ENCODE measurements at places on chromosomes 12 and 14.
A peak's percentile ranks its signal among the peaks of the same experiment; 100 is the strongest.

DNA sequence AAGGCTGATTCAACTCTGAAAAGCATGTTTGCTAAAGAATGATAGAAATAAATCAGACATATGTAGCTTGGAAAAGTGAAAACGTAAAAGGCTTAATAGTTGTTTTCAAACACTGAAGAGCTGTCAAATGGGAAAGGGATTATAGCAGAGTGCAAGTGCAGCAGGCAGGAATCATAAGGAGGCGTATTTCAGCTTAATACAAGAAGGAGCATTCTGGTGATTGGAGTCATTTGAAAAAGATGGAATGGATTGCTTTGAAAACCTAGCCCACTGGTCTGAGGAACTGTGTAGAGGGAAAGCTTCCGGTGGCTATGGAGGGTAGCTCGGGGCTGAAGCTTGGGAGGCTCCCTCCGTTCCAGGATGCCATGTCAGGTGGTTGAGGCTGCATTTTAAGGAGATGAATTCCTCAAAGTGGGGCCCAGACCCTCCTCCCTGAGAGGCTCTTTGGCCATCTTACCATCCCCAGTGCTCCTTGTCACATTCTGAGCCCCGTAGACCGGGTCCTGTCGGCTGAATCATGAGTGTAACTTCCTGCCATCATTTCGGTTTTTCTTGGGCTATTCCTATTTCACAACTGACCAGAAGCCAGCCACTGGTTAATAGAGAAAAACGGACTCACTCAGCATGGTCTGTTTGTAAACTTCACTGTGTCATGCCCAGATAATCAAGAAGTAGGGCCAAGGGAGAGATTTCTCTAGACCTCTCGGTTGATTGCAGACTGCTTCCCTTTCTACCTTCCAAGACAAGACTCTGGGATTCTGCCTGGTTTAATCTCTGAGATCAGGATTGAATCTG, 6.5 kb downstream of the WNT5B start:
- DNase-seq: no peak

DNA sequence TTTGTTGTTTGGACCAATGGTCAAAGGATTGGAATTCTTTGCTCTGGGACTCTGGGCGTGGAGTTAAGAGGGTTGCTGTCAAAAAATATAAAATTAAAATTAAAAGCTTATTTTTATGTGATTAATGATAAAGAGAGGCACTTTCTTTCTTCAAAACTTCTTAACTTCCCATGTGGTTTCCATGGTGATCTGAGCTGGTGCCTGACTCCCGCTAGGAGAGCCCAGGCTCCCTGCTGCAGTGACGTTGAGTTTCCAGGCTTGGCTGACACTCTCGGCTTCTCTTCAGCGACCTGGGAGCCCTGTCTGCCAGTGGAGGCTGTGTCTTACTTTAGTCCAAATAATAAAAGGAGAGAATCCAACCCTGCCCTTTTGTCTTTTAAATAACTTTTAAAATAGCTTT, 84.4 kb downstream of the GALC start:
- DNase-seq: no peak

- no peak for DNase-seq
Observed at GRCh38 chr14:24609655-24610344, at the start of gene GZMH. TSS of gene GZMH (minus strand) at chr14:24609685. CDS start at chr14:24609613, 72 bp downstream.

GRCh38 chr12:46218322-46219095, 50.3 kb downstream of the SLC38A1 start:
- DNase-seq: no peak

DNA sequence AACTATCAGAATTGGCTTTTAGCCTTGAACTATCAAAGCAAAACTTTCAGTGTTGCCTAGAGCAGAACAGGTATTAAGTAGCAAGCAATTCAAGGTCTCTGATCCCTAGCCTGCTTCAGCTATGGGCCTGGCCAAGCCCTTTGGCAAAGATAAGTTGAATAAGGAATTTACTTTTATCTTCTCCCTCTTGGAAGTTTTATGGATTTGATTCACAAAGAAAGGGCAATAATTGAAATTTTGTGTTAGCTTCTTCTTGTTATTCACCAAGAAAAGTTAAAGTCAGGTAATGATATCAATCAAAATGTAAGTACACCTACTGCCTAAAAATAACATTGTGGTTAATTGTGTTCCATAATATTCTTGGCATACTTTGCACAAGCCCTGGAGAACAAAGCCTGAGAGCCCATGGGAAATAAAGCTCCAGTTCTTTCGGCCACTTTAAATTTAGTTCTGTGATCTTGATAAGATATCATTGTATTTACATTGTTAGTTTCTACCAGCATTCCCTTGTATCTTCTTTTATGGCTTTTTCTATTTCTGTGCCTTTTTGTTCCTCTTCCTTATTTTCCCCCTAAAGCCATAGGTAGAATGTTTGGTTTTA, 158.0 kb downstream of the RAD51B start:
- DNase-seq: no peak

DNA sequence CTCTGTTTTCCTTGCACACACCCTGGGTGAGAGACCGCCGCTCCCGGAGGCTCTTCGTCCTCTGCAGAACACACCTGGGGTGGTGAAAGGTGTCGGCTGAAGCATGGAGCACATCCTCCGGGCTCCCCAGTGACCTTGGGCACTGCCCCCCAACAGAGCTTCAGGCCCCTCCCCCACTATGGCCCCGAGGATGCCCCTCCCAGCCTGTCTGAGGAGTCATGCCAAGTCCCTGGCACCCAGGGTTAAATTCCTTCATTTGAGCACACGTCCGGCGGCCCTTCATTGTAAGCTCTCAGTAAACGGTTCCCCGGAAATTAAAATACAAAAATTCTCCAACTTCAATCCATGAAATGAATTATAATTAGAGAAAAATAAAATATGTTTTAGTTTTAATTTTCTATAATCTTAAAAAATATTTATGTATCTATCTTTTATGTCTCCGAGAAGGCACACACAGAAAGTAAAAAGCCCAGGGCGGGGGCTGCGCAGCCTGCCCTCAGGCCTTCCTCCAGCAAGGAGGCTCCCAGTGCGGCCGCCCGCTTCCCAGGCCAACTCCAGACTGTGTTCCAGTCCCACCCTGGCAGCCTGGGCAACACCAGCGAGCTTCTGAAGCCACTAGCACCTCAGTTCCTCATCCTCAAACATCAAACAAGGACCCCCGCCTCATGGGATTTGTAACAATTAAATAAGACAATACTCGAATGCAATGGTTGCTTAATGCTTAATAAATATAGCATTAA, 63.5 kb downstream of the TMEM132D start:
- DNase-seq: no peak

DNA sequence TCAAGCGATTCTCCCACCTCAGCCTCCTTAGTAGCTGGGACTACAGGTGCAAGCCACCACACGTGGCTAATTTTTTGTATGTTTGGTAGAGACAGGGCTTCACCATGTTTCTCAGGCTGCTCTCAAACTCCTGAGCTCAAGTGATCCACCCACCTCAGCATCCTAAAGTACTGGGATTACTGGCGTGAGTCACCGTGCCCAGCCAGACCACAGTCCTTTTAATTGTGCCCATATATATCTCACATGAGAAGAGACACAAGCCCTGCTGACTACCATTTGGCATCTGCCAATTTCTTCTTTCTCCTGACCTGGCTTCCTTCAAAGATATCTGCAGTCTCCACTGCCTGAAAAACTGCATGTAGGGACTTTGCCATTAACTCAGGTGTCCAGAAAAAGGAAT, 142.5 kb downstream of the DPY19L2 start:
- DNase-seq: no peak

GRCh38 chr14:99803803-99804202, 10.6 kb downstream of the EML1 start:
- no peak for DNase-seq

GRCh38 chr12:121579981-121580868, 598 bp downstream of the KDM2B start:
- DNase-seq: peak; percentile 36

DNA sequence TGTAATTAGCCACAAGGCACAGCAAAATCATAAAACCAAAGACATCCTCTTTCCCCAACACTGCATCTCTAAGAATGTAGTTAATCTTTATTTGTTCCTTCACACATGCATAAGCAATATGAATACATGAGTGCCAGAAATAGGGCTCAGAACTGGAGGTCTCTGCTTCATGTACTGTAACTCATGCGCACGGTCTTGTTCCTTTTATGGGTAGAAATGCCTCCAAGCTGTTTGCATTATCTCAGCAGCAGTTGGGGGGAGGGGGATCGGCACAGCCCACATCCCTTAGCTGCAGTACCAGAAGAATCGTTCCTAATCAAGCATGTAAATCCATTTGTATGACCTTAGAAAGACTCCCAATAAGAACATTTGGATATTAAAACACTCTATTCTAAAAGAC, 20.0 kb downstream of the RHOJ start:
- DNase-seq: no peak

DNA sequence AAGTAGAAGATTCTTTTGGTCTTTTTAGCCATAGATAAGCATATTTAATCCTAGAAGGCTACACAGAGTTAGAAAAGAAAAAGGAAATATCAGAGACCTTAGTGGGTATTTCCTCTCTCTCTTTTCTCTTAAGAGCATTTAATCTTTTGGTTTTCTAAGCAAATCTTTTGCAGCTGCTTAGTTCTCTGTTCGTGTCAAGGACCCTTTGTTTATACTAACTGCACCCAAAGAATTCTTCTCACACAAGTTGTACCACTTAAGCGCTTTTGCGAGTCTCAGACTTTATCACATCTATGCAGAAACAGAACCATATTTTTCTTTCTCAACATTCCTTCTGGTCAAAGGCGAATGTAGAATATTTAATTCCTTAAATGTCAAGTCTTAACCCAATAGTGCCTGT, 17.9 kb upstream of the NID2 start:
- no peak for DNase-seq

GRCh38 chr12:81819991-81820633, 61.0 kb upstream of the PPFIA2 start:
- no peak for DNase-seq
